ENCODE measurements at places on chromosomes 1 and 21.
A peak's percentile ranks its signal among the peaks of the same experiment; 100 is the strongest.

DNA sequence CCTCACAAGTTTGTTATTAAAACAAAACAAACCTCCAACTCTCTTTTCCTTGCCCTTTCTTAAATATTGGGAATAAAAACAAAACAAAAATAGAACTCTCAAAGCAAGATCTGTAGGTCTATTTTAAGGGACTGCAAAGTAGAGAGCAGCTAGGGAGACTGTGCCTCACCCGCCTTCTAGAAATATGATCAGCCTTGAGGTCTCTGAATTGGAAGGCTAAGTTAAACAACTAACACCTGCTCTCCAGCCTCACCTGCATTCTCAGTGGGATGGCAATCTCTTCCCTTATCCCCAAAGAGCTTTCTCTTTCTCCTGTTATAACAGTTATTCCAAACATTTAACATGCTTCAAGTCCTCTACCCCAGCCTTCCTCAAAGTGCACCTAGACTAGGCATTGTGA is 75.5 kb upstream of the TNR start:
- DNase-seq, result no peak

DNA sequence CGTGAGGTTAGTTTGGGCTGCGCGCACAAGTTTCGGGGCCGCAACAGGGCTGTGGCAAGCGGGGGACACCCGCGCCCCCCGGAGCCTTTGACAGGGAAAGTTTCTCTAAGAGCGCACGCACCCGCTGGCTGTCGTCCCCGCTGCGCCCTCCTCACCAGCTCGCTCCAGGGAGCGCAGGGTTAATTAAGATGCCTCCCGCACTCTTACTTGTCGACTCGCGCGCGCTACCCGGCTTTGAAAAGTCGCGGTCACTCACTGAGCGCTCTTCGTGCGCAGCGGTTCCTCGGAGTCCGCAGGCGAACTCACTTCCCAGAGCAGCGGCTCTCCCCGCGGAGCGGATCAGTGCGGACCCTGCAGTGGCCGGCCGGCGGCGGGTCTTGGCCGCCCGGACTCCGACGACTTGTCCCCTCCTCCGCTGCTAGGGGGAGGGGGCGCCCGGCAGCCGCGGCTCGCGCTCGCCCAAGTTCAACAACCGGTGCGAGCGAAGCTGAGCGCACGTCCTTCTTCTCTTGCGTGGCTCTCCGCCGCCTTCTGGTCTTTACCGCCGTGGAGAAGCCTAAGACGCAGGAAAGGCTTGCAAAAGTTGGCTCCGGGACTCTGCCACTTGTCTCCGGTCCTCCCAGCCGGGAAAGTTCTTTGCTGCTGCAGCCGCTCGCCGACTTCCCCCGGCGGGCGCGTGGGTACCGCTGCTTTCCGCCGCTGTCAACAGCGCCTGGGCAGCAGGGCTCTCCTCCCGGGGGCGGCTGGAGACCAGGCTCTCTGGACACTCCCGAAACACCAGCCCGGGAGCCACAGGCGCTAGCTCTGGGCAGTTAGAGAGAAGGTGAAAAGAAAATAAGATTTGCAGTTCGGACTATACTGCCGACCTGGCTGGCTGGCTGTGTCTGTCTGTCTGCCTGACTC is 506 bp downstream of the JUN start:
- DNase-seq, result no peak

- DNase-seq, result no peak
These were observed 217.3 kb upstream of the FGGY start for GRCh38 chr1:59079434-59080140.

GRCh38 chr1:77906019-77906545 is 17.7 kb downstream of the NEXN start:
- DNase-seq, result no peak

GRCh38 chr1:161885003-161885402 is 118.9 kb downstream of the ATF6 start:
- no peak for DNase-seq

- DNase-seq, result no peak
These were observed 782 bp downstream of the CSDE1 start for GRCh38 chr1:114756949-114757454.

- no peak for DNase-seq
These were observed 27.0 kb downstream of the DNM3 start for GRCh38 chr1:171868217-171868803.

GRCh38 chr1:198888379-198888943 is 249.6 kb downstream of the PTPRC start:
- no peak for DNase-seq

DNA sequence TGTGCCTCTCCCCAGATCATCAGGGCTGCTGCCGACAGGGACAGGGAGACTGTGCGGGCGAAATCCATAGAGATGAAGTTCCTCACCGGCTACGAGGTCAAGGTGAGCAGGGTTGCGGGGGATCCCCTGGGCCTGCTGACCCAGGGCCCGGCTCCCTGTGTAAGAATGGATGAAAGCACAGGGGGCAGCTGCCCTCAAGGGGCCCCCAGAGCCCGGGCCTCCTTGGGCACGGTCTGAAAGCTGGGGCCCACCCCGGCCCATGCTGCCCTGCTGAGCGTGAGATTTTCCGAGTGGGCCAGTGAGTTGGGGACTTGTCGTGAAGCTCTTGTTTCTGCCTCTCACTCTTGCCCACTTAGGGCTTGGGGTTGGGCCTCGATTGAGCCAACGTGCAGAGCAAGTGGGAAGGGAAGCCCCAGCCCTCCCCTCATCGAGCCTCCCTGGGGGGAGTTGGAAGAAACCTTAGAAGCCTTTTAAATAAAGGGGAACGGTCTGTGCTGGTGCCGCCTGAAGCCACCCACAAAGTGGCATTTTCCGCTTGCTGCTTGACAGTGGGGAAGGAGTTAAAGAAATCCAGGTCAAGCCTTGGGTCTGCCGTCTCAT is 45.2 kb downstream of the COQ8A start:
- DNase-seq, result no peak

DNA sequence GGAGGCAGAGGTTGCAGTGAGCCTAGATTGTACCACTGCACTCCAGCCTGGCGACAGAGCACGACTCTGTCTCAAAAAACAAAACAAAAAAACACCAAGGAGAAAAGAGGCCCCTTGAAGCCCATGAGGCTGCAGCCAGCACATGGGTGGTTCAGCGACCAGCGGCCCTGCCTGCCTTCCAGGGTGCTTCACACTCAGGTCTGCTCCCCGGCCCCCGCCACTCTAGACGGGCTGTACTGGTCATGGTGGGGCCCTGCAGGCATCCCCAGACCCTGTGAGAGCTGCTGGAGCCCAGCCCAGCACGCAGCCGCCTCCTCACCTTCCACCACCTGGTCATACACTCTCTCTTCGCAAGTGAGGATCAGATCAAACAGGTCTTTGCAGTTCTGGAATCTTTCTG is 4.1 kb upstream of the TMEM240 start:
- no peak for DNase-seq

DNA sequence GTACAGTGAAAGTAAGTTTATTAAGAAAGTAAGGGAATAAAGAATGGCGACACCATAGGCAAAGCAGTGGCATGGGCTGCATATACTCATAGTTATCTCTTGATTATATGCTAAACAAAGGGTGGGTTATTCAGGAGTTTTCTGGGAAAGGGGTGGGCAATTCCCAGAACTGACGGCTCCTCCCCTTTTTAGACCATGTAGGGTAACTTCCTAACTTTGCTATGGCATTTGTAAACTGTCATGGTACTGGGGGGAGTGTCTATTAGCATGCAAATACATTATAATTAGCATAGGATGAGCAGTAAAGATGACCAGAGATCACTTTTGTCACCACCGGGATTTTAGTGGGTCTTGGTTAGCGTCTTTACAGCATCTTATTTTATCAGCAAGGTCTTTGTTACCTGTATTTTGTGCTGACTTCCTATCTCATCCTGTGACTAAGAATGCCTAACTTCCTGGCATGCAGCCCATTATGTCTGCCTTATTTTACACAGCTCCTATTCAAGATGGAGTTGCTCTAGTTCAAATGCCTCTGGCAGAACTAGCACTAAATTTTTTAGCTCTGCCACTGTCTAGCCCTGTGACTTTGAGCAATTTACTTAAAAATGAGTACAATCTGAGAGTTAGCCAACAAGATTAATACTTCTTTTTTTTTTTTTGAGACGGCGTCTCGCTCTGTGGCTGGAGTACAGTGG is 110.3 kb upstream of the PALMD start:
- no peak for DNase-seq

GRCh38 chr1:164320790-164321731 is 237.9 kb upstream of the PBX1 start:
- no peak for DNase-seq

DNA sequence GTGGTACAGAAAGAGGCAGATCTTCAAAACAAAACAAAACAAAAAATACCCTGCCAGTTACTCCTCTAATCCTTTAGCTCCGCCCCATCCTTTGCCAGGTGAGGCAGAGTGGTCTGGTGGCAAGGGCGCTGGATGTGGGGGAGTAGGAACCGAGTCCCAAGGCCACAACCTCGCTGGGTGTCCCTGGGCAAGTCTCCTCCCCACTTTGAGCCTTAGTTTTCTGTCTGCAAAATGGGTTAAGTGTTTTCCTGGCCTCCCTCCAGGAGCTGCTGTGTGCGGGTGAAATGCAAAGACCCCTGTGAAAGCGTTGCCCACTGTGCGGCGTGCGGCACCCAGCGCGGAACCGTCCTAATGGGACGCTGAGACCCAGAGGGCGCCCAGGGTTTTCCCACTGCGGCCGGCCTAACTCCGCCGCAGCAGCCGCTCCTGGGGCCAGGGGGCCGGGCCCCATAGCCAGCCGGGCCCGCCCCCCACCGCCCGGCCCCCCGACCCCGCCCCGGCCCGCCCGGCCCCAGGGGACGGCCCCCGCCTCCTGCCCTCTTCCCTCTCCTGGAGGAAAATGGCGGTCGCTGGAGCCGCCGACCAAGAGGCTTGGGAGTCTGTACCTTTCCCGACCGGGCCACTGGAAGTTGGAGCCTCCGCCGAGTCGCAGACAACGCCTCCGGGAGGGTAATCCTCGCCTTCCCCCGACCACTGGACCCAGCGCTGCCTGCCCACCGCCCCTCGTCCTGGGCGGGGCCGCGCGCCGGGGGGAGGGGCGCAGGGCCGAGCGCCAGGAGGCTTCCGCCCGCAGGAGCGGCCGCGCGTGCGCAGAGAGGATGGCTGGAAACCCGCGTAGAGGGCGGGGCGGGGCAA is at the start of the genes ERMAP and SVBP:
Gene ERMAP (plus strand): TSS at position 538 of the 855 bp plus-strand sequence. CDS start 13,327 bp downstream, outside the sequence.
Gene SVBP (minus strand): TSS at position 813 of the 855 bp plus-strand sequence. CDS start 853 bp downstream, outside the sequence.
- peak; percentile 82 for DNase-seq

GRCh38 chr1:246647513-246647912 is 76.7 kb upstream of the SCCPDH start:
- DNase-seq, result no peak

DNA sequence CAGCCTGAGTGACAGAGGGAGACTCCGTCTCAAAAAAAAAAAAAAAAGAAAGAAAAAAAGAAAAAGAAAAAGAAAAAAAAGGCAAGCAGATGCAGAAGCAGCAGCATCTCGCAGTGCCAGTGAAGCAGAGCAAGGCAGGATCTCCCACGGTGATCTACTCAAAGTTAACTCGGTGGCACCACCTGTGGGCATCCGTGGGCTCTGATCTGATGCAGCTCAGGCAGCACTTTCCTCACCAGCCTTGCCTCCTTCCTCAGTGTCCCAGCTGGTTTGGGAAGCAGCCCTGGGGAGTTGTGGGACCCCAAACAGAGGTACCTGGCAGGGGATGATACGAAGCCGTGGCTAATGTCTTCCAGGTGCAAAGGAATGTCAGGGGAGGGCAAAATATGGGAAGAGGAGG is 104.3 kb upstream of the KRTAP19-8 start:
- no peak for DNase-seq

DNA sequence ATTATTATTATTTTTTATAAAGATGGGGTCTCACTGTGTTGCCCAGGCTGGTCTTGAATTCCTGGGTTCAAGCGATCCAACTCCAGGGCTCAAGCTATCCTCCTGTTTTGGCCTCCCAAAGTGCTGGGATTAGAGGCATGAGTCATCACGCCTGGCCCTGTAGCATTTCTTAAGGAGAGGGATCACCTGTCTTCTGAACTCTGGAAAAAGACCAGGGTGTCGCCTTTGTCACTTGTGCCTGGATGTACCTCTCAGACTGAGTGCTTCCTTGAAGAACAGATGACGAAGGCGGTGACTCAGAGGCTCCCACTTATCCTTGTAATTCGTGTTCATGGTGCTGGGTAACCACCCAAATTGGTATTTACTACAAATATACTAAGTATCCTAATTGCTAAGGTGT is 2.4 kb upstream of the CGN start:
- DNase-seq, result no peak

DNA sequence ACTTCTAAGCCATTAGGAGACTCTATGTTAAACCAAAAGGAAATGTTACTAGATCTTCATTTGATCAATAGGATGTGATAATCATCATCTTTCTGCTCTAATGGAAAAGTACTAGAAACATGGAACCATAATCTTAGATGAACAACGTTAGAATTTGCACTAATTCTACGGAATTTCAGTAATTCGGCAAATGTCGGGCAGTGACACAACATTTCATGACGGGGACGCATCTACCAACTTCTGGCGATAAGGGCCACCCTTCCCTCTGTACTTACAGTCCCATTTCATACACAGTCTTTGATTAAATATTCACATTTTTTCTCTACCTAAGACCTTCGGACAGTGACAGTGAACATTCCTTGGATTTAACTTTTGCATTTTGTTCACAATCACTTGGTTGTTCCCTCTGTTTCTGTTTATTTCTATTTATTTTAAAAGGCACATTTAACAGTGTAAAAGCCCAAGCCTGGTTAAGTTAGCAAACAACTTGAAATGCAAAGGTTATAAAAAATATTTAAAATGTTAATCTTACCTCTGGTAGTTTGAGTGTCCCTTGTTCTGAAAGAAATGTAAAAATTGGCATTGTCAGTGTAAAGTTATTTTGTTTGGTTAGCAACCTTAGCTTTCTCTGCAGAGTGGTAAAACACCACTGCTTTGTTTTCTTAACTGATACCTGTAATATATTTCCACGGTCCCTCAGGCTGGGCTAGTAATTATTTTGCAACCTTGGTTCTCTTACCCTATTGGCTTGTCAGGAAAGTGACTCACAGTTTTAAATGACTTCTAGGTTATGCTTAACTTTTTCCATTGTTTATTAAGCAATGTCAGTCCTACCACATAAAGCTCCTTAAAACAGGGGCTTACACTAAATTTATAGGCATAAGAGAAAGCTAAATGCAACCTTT is 276.9 kb downstream of the VAV3 start:
- DNase-seq, result no peak

DNA sequence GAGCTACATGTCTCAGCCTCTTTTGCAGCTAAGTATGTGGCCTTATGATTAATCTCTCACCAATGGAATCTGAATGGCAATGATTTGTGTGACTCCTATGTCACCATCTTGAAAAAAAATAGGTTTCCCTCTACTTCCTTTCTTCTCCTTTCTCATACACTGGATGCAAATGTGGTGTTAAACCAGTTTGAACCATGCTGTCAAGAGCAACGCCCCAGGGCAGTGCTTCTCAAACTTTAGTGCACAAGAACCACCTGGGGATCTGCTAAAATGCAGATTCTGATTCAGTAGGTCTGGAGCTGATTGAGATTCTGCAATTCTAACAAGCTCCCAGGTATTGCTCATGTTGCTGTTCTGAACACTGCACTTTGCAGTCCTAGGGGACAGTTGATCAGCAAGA is 44.7 kb upstream of the ZNF644 start:
- no peak for DNase-seq

GRCh38 chr1:16458831-16459230 is 18.3 kb downstream of the NECAP2 start:
- no peak for DNase-seq

- DNase-seq, result no peak
These were observed 7.6 kb upstream of the PLEKHA6 start for GRCh38 chr1:204367193-204367858.

- DNase-seq, result no peak
These were observed 40.6 kb upstream of the ZBTB40 start for GRCh38 chr1:22410928-22411495.

Data from GM12892 (cell line).